ENCODE measurements at places on chromosomes 2 and 18. TPM values are rescaled to one million over a fixed set of nuclear protein-coding genes. Genes with fewer than 3 reads are reported as not detected.

GRCh38 chr18:58135701-58136331, 91.8 kb downstream of the NEDD4L start:
- DNase-seq: peak; percentile 71

DNA sequence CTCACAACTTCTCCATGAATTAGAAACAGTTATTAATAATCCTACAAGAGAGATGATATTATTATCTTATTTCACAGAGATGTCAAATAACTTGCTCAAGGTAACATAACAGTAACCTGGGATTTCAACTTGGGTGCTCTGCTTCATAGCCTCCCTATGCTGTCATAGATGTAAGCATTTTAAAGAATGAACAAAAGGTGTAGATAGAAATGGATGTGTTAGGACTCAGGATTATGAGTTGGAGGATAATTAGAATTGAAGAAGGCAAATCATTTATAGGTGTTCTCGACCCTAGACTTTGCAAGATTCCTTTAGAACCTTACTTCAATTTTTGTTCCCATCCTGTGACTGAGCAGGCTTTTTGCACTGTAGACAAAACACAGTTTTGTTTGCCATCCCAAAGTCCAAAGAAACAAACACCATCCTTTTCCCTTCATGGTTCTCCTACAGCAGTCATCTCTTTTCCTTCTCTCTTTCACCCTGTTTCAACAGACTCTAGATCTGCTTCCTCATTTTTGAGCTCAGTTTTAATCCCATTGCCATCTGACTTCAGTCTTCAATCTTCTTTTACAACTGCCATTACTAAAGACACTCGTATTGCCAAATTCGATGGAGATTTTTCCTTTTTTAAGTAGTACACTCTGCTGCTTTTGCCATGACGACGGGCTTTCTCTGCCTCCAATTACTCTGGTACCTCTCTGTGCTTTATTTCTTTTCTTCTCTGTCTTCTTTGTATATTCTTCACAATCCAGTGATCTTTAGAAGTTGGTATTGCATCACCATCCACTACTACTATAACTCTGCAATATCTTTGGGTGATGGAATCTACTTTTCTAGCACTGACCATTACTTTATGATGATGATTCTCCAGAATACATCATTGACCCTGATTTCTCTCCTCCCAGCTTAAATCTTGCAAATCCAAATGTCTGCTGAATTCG, 4.5 kb downstream of the HNMT start:
- no peak for DNase-seq

GRCh38 chr2:3102081-3102921, 275.3 kb downstream of the EIPR1 start:
- no peak for DNase-seq

DNA sequence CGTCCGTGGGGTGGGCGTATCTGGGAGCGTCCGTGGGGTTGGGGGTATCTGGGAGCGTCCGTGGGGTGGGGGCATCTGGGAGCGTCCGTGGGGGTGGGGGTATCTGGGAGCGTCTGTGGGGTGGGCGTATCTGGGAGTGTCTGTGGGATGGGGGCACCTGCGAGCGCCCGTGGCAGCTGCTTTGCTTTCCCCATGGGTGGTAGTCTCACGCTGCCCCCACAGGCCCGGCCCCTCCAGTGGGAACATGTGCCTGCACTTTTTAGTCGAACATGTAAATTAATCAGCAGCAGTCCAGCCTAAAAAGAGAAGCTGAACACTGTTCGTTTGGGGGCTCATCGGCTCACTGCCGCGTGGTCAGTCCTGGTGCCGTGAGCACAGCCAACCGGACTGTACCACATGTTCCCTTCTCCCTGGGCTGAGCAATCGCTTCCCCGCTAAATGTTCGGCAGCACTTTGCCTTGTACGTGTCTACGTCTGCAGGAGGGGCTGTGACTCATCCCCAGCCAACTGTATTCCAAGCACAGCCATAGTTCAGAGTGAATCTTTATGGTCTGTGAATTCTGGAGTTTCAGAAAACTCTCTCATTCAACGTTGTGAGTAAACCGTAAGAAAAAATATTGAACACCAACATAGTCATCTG, 271.5 kb downstream of the AGAP1 start:
- peak; percentile 27 for DNase-seq

DNA sequence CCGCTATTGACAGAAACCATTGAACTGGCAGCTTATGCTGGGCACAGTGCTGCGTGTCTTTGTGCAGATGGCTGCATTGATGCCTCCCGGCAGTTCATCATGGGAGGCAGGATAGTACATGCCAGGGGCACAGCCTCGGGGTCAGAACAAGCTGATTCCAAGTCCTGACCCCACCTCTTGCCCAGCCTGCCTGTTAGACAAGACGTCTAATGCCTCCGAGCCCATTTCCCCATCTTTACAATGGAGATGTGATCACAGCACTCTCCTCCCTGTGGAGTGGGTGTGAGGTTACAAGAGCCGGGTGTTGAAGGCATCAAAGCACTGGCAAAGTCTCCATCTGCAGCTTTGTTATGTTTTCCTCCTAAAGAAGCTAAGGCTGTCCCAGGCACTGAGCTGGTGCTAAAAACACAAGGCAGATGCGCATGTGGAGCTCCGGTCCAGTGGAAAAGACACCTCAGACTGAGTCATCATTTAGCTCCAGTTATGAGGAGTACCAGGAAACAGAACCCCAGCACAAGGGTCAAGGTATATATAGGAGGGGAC, 125.7 kb upstream of the EPAS1 start:
- DNase-seq: no peak

DNA sequence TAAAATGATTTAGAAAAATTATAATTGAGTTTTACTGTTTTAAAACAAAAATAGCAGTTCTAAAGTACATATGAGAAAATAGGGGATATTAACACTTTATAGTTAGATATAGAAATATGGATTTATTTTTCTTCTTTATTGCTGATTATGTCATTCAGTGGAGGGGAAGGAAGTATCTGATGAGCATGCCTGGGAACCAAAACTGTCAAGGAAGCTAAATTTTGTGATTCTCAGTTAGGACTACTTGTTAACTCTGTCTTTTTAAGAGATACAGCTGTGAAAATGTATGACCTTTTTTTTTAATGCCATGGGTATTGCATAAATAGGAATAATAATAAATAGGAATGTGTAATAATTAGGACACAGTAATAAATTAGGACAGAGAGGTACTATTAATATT, 44.8 kb downstream of the ITGAV start:
- DNase-seq: peak; percentile 10

DNA sequence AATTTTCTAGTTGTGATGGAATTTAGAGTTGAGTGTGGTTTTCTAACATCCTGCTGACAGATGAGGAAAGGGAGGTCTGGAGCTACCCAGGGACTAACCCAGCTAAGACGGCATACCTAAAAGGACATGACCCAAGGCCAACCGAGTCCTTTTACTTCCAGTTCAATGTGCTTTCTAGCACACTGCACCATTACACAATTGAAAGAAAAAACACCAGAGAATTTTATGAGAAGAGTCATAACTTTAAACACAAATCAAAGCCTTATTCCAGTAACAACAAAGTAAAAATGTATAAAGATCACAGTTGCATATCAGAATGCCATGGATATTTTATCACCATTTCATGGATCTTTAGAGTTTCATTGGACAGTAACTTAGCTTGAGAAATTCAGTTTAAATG, 480.3 kb downstream of the MEIS1 start:
- DNase-seq: no peak

DNA sequence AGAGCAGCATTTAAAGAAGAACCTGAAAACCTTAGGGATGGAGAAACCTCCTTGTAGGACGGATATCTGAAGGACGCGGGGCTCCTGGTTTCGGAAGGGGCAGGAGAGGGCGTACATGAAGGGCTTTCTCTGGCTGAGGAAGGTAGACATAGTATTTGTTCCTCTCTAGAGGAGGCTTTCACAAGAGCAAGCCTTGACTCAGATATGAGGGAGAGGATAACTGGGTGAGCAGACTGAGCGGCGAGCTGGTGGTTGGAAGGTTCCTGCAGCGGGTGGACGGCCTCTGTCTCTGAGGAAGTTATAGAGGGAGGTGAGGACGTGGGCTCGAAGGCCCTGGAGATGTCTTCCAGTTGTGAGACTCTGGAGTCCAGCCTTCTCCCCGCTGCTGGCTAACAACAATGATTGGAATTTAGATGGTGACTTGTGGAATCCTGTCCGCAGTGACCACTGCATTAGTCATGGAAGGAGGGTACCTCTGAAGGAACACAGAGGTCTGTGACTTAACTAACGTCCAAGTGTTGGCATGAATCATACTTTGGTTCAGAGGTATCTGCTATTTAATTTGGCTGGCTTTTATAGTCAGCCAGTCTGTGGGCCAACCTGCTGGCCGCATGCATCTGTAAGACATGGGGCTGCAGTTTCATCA, 80.9 kb downstream of the ASAP2 start:
- DNase-seq: peak; percentile 56

DNA sequence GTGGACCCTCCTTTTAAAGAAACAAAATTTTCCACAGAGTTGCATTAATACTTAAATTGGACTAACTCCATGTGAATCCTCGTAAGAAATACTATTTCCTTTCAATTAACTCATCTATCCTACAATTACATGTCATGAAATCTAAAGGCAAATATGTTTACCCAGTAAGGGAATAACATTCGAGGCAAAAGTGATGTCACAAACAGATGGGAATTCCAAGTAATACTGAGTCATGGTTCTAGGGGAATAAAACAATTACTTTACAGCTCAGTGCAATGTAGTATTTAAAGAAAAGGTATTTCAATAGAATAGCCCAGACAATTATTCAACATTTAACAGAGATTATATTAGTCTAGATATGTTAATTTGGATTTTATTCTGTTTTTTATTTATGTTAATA, 205.8 kb downstream of the ZNF385B start:
- DNase-seq: no peak

- no peak for DNase-seq
Measured at GRCh38 chr2:24919037-24919505, 966 bp downstream of the ADCY3 start.

- peak; percentile 93 for DNase-seq
Measured at GRCh38 chr2:55364189-55365055, 55.2 kb downstream of the CCDC88A start.

The GALR1 gene
- total RNA-seq: not detected

The ZNF514 gene
- total RNA-seq: 13.9 TPM

The COL6A3 gene
- total RNA-seq: 1.8 TPM

The UGT1A9 gene
- total RNA-seq: not detected

The KLHL14 gene
- total RNA-seq: 1.6 TPM

The SULT1C4 gene
- 94.6 TPM for total RNA-seq

The QPCT gene
- 0.60 TPM for total RNA-seq

The SKA1 gene
- total RNA-seq: 1.4 TPM

The RAD51AP2 gene
- not detected for total RNA-seq

The RALB gene
- total RNA-seq: 135 TPM

Measured in lung microvascular endothelial cell (primary cell).